ENCODE measurements at places on chromosomes 7 and 10.

DNA sequence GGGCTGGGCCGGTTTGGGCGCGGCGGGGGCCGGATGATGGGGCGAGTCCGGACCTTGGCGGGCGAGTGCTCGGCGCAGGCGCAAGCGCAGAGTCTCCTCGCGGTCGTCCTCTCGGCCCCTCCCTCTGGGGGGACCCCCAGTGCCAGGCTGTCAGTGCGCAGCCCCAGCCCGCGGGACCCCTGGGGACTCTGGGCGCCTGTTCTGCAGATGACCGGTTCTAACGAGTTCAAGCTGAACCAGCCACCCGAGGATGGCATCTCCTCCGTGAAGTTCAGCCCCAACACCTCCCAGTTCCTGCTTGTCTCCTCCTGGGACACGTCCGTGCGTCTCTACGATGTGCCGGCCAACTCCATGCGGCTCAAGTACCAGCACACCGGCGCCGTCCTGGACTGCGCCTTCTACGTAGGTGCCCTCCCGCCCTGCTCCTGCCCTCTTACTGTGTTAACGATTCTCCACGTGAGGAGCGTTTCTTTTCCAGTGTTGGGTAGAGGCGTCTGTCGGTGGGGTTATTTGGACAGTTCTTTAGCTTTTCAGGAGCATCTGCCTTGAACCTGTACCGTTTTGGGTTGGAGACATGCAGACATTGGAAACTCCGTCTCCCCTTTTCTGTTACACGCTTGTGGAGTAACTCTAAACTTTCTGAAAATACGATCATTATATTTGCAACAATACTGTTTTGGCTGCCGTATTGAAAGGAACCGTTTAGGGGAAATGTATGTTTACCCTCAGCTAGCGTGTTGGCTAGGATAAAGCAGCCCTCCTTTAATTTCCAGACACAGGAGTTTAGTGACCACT is 706 bp downstream of the BUB3 start:
- DNase-seq, result no peak

DNA sequence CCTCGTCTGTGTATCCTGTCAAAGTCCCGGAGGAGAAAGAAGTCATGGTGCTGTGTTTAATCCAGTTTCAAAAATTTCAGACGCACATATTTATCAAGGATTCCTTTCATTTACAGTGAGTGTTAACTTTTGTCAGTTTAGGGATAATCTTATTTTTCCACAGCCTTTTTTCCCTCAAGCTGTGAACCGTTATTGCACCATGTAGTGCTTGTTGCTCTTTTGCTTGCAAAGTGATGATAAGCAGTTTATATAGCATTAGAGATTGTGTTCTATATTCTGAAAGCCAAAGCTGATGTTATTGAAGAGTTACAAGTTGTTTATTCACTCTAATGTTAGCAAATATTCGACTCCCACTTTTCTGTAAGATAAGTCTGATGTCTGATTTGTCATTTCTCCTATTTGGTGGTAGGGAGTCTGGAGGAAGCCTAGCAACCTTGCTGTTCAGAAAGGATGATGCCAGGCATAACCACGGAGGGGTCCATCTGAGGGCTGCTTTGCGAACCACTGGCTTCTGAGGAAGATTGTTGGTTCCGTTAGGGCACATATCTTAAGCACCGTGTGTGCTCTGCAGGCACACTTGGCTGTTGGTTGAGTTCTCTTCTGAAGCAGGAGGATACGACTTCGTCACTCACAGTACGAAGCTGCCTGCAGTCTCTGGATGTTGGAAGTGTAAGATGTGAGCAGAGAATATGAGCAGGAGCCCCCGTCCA is 11.7 kb downstream of the CCNY start:
- no peak for DNase-seq

- DNase-seq, result no peak
Measured at GRCh38 chr7:13560441-13560840, 429.0 kb downstream of the ETV1 start.

DNA sequence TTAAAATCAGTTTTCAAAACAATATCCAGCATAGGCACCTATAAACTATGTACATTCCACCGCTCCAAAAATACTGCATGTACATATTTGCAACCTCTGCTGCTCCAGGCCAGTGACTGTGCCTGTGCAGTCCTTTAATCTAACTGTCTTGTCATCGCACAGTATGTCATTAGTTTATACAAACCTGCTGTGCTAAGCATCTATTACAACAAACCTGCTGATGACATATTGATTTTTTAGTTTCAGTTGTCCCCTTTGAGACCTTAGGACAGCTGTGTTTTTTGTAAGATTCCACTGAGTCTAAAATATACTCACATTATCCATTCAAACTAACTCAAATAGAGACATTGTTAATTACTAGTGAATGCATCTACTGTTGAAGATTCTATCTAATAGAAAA is 33.1 kb downstream of the SEMA3C start:
- DNase-seq, result no peak

DNA sequence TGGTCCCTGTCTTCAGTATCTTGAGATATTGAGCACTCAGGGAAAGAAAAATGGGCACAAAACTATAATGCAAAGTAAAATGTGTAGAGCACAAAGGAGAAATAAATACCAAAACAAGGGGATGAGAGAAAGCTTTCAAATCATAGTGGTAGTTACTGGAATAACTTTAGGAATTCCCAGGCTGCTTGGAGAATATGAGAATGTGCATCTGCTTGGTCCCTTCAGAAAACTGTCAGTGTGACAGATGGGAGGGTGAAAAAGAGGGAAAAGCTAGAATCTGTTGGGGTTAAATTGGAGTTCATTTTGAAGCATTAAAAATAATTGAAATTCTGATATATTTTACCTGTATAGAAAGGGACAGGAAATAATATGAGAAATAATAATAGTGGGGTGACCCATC is 15.3 kb downstream of the ST7 start:
- no peak for DNase-seq

DNA sequence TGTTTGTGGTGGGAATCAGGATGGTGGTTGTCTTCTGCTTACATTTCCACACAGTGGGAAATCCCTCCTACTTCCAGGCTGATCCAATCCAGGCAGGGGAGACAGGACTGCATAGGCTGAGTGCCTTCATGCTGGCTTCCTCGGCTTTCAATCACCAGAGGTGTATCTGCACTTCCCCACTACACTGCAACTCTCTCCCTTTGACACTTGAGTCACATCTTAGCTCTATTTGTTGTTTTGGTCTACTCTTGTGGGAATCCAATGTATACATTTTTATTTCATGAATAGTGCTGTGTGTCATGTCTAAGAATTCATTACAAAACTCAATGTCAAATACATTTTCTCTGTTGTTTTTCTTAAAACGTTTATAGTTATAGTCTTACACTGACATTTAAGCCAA is 735.6 kb downstream of the XPNPEP1 start:
- no peak for DNase-seq

GRCh38 chr10:131947631-131948347 is 33.9 kb downstream of the BNIP3 start:
- DNase-seq, result no peak

GRCh38 chr10:28381466-28381865 is 78.6 kb upstream of the MPP7 start:
- peak; percentile 68 for DNase-seq

DNA sequence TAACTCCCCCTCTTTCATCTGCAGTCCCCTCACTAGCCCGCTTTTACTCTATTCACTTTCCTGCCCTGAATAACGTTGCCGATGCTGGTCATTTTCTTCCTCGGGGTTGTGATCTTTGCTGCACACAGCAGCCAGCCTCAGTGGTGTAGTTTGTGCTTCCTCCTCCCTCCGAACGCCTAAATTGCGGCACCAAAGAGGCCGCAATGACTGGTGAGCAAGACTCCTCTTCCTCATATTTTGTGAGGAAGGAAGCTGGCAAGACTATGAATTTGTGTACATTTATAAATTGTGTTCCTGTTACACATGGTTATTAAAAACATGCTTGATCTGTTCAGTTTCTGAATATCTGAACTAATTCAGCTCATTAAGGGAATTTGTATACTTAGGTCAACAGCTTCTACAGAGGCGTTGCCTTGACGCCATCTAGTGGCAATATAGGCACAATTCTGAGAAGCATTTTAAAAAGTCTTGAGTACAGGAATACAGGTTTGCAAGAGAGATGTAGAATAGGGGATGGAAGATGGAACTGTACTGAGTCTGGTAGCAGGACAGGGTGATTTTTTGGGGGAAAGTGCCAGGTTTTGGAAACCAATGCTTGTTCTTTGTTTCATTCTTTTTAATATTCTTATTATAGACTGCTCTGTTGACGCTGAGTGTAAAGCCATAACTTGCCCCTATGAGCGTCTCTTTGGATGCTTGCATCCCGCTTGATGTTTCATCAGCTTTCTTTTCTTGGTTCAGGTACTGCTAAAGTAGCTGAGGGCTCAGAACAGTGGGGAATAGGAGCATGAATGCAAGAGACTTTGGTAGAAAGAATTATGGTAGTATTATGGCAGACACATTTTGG is 4.1 kb upstream of the TAS2R5 start:
- peak; percentile 61 for DNase-seq

DNA sequence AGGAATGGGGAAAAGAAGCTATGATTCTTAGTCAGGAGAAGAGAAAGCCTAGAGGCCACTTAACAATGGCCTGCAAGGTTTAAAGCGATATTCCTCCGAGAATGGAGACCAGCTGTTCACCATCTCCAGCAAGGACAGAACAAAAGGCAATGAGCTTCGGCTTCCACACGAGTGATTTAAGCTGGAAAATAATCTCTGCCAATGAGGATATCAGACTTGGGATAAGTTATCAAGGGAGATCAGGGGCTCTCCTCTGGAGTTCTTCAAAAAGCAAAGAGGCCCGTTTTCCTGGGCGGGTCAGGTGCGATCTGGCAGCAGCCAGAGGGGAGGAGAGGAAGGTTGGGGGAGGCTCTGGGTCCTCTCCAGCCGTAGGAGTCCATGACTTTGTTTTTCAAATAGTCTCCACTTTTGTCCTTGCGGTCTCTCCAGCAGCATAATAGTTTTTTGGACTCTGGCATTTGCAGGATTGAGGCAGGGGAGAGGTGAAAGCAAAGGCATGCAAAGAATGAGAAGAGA is 211.3 kb downstream of the SKIDA1 start:
- no peak for DNase-seq
